ENCODE measurements at places on chromosomes 1 and 21.

DNA sequence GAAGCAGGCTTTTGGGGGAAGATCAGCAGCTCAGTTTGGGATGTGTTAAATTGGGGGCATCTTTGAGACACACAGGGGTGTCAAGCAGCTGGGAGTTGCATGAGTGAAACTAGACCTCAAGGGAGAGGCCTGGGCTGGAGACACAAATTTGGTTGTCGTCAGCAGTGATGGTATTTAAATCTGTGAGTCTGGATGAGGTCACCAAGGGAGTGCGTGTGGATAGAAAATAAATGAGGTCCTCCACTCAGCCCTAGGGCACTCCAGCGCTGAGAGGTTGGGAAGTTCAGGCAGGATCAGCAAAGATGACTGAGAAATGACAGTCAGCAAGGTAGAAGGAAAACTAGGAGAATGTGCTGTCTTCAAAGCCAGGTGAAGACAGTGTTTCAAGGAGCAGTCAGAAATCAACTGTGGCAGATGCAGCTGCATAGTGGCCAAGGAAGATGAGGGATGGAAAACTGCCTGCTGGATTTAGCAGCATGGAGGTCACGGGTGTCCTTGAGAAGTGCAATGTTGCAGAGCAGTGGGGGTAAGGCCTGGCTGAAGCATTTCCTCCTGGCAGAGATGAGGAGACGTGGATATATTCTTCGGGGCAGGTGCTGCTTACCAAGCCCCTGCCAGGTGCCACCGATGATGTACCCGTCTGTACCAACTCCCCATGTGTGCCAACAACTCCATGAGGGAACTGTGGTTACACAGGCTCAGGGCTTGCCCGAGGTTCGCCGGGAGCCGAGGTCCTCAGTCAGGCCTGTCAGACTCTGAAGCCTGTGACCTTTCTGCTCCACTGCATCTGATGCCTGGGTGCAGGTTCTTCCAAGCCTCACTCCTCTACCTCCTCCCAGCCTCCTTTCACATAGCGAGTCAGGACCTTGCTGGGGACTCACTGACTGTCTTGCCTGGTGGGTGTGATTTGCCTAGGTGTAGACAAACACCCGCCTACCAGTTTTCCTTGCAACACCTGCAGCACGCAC, 11.3 kb downstream of the MAP7D1 start:
- no peak for DNase-seq

- no peak for DNase-seq
Observed at GRCh38 chr1:5908461-5909375, 83.5 kb downstream of the NPHP4 start.

DNA sequence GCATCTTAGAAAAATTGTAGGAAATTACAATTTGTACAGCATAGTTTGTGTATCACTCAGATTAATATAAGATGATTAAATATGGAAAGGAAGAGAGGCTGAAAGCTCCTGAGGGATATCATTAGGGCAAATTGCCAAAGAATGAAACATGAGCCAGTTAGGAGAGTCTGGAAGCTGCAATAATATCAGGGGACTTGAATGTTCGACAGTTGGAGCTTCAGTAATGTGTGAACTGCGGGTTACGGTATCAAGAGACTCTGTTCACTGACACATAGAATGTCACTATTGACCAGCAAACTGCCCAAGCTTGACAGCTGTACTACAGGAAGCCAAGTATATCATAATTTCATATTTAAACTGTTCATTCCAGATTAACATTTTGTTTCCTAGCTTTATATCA, 157.2 kb downstream of the DENND1B start:
- DNase-seq, result no peak

DNA sequence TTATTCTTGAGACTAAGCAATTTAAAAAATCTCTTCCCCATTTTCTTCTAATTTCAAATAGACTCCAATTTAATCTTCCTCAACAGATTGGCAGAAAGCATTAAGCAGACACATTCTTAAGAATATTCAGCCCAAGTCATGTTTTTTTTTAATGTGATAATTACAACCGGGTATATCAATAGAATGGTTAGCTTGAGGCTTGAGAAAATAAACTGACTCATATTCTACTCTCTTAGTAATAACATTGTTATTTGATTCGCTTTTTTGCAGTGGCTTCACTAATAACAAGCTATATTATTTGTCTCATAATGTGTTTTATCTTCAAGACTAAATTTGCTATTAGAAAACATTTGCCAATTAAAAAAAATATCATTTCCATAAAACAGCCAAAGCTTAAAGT, 488.6 kb upstream of the RGS18 start:
- no peak for DNase-seq

GRCh38 chr1:185419718-185420117, 102.7 kb upstream of the IVNS1ABP start:
- no peak for DNase-seq

DNA sequence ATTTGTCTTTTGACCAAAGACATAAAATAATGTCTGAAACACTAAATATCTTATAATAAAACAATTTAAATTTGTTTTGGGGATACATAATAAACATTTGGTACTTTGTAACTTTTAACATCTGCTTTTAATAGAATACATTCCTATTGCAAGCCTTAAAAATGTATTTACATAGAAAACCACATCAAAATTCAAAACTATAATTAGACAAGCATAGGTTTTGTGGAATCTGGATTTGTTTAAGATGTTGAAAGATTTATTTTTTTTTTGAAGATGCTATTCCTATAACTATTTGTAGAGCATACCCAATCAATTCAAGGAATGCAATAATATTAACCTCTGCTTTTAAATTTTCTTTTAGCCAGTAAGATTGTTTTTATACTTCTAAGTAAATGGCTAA, 125.7 kb downstream of the FMN2 start:
- DNase-seq, result no peak

- DNase-seq, result no peak
Observed at GRCh38 chr1:11693024-11693590, 1.6 kb downstream of the DRAXIN start.

DNA sequence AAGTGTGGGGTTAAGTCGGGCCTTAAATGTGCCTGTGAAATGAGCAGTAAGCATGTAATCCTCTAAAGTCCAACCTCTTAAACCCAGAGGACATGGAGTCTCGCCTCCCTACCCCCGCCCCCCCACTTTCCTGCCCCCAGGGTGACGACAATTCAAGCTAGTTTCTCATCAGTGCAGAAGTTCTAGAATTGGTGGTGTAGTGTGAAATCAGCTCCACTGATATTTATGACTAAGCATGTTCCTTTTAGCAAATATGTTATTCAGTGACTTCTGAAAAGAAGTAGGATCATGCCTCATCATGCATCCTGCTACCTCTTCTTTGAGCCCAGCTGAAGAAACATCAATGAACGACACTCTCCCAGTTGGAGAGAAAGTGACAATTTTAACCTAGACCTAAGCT, 2.6 kb upstream of the ABCB10 start:
- no peak for DNase-seq

DNA sequence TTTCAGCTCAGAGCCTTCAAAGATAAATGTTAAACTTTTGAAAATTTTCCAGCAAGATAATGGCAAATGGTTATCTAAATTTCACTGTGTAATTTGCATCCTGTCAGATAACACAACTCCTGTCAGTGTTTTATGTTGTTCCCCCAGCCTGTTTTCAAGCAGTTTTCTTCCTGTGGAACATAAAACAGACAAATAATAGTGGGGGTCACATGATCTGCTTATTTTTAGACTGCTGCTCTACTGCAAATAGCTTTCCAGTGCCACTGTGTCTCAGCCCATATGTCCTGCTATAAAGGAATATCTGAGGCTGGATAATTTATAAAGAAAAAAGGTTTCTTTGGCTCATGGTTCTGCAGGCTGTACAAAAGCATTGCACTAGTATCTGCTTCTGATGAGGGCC, 32.2 kb downstream of the FMO3 start:
- no peak for DNase-seq

DNA sequence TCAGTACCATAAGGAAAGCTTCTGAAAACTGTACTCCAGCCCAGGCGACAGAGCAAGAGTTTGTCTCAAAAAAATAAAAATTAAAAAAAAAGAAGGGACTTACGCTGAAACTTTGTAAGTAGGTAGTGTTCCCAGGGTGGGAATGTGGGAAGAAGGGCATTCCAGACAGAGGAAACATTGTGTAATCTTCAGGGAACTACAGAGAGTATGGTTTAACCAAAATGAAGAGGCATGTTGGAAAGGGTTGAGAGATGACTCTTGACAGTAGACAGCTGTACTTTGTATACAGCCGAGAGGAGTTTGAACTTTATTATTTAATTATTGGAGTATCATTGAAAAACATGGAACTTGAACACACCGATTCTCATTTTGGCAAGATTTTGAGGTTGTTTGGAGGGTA, 43.0 kb downstream of the PPP2R5A start:
- DNase-seq, result no peak

DNA sequence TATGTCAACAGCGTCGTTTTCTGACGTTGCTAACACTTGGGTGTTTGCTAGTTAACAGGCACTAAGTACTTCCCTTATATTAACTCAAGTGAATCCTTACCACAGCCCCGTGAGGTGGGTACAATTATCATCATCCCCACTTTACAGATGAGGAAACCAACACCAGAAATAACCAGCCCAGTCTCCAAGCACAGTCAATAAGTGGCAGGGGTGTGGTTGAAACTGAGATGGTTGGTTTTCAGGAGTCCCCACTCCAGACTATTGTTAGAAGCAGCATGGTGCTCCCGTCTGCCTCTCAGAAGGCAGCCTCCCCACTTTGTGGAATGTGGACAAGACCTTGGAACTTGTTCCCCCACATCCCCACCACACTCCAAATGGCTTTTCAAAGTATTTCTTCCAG, 45.7 kb upstream of the ACOT11 start:
- DNase-seq, result no peak

DNA sequence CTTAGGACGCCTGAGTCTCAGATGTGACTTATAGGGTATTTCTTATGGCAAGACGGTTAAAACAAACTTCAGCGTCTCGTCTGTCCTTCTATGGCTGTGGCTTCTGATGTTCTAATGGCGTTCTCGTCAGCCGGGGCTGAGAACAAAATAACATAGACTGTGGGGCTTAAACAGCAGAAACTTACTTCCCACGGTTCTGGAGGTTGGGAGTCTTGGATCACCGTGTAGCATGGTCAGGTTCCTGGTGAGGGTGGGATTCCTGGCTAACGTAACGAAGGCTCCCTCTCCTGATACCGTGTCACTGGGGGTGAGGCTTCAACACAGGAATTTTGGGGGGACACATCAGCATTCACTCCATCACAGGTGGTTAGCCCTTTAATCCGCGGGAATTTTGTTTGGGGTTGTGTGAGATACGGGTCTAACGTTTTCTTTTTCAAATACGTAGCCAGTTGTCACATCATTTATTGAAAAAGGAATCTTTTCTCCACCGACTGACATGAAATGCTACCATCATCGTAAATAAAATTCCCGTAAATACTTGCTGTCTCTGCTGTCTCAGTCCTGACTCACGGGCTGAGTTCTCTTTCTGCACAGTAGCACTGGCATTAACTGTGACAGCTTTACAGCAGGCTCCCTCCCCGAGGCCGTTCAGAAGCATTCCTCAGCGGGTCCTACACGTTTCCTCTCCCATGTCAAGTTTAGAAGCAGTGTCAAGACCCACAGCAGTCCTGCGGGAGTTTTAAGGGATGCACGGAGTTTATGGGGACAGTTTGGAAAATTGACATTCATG, 8.1 kb upstream of the POFUT2 start:
- DNase-seq, result no peak

GRCh38 chr1:205518661-205519540, 14.4 kb downstream of the CDK18 start:
- no peak for DNase-seq

GRCh38 chr1:113215015-113215414, 142.0 kb downstream of the LRIG2 start:
- DNase-seq, result no peak

DNA sequence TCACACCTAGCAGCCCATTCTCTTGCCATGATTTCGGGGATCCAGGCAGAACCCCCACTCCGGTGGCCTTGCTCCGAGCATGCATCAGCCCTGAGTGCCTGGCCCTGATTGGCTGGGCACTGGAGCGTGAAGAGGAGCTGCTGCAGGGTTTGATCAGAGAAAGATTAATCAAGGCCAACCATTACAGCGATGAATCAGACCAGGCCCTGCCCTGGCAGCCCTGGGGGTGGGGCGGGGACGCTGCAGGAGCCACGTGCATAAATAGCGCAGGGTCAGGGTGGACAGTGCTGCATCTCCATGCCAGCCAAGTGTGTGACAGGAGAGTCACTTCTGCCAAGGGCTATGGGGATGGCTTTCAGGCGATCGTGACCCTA, 3.4 kb upstream of the FAM131C start:
- DNase-seq, result no peak

GRCh38 chr21:38282921-38283320, 26.1 kb downstream of the KCNJ15 start:
- DNase-seq, result no peak

- peak; percentile 13 for DNase-seq
Observed at GRCh38 chr1:2466958-2467554, 9.0 kb upstream of the PLCH2 start.

GRCh38 chr1:119778886-119779560, 10.3 kb upstream of the HMGCS2 start:
- DNase-seq, result no peak

DNA sequence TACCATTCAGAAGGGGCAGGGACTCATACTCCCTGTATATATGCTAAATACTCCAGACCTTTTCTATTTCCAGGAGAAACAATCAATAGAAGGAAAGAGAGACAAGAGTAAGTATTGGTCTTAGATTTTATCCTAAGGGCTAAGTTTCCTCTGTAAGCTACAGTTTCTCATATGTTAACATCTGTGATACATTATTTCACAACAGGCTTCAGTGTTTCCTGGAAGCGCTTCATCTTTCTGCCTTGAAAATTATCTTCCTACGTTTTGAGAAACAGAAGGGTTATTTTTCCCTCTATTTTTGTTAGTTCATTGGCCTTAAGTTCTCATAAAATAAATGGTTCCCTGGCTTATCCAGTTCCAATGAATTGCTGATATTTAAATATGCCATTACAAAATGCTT, 15.6 kb downstream of the FMO1 start:
- no peak for DNase-seq

DNA sequence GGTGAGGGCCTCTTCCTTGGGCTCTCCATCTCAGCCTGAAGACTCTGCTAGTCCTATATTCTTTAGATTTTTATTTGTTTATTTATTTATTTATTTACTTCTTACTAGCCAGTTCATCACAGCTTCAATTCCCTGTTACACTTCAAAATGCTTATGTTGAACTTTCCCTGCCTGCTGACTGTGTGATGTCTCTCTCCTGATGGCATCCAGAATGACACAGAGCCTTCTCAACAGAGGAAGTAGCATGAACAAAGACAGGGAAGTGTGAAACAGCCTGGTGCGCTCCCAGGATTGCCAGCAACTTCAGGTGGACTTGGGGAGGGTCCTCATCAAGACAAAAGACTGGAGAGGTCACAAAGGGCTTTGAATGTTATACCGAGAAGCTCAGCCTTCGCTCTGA, 4.3 kb upstream of the IPO13 start:
- no peak for DNase-seq

GRCh38 chr1:65421351-65422025, 1.0 kb downstream of the LEPR start:
- no peak for DNase-seq

GRCh38 chr1:76868154-76868882, 1.0 kb downstream of the ST6GALNAC5 start:
- DNase-seq, result no peak

GRCh38 chr1:12197483-12197880, 30.7 kb downstream of the TNFRSF1B start:
- no peak for DNase-seq
